ENCODE measurements at places on chromosomes 12 and 14.
A peak's percentile ranks its signal among the peaks of the same experiment; 100 is the strongest.

DNA sequence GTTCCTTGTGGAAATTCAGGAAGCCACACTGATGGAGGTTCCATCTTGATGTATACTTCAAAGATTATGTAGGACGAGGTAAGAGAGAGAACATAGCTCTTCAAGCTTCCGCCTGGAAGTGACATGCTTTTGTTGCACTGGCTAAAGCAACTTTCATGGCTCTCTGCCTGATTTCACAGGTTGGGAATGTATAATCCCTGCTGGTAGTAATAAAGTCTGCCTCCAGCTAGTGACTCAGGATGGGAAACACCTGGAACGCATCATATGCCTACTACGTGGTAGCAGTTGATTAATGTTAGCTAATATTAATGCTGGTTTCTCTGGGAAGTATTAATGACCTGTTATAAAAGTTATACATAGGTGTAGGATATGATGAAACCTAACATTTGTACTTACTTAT lies 71.1 kb downstream of the PELI2 start:
- no peak for DNase-seq

DNA sequence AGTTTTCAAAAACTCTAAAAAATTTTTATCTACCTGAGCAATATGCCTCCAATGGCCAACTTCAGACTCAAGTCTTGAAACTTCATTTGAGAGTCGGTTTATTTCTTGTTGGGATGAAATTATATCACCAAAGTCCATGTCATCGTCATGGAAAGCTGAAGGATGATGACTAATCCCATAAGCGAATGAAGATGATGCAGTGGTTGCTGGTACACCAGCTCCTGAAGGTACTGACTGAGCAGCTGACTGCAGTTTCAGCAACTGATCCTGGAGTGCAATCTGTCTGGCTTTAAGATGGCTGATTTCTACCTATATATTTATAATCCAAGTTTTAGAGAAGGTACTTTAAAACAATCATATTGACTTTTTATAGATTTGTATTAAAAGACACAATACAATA lies 18.3 kb downstream of the TRIP11 start:
- DNase-seq = no peak

GRCh38 chr12:74415633-74416032 lies 122.0 kb upstream of the ATXN7L3B start:
- peak; percentile 49 for DNase-seq

DNA sequence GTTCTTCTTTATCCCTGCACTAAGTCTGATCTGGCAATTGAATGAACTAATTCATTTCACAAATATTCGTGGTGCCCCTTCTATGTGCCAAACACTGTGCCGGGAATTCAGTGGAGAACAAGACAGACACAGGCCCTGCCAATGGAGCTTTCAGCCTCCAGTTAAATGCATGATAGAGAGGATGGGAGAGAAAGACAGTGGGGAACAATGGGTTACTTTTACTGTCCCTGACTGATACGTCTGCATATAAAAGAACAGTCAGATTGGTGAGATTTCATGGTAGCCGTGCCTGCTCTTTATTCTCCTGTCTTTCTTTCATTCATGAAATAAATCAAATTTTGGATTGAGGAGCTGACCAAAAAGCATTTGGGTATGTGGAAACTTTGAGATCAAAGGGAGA lies 78.5 kb downstream of the TMEM117 start:
- no peak for DNase-seq

DNA sequence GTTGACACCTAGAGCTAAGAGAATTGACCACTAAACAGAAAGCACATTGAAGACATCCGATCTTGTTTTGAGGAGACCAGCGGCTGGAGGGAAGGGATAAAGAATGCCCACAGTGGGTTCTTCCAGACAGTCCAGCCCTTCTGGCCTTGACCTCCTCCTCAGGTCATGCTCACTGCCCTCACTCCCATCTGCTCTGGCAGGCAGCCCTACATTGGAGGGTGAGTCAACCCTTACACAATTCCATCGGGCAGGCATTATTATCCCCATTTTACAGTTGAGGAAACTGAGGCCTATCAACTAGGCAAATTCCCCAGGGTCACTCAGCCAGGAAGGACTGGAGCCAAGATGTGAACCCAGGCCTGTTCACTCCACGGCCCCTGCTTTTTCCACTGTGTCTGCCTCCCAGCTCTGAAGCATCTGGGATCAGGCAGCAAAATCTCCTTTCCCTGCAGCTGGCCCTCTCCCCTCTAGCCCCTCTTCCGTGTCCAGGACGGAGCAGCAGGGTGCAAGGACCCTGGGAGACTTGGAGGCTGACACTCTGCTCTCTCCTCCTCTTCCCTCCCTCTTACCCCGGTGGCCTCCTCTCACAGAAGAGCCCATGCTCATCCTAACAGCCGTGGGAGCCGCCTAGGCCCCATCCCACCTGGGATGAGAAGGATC lies 5.3 kb downstream of the SCNN1A start:
- DNase-seq = no peak

All from hematopoietic multipotent progenitor cell treated with erythropoietin and hydrocortisone succinate and interleukin-3 and kit ligand, for 4 days (in vitro differentiated cells).